ENCODE measurements at places on chromosomes 6 and 20. TPM values are rescaled to one million over a fixed set of nuclear protein-coding genes. Genes with fewer than 3 reads are reported as not detected.

NKAIN2 gene
- not detected for total RNA-seq

ZNF184 gene
- 7.2 TPM for total RNA-seq

CDSN gene
- not detected for total RNA-seq

APCDD1L gene
- total RNA-seq, result 92.5 TPM

BPIFB4 gene
- total RNA-seq, result not detected

PLEKHG1 gene
- total RNA-seq, result 0.30 TPM

VSX1 gene
- not detected for total RNA-seq

AARS2 gene
- total RNA-seq, result 23.6 TPM

SLC17A1 gene
- not detected for total RNA-seq

LINC00237 gene
- total RNA-seq, result not detected

IPCEF1 gene
- total RNA-seq, result not detected

MYL9 gene
- total RNA-seq, result 35.2 TPM

AVP gene
- total RNA-seq, result not detected

ZNF335 gene
- total RNA-seq, result 12.2 TPM

SMAP1 gene
- 21.7 TPM for total RNA-seq

ECT2L gene
- not detected for total RNA-seq

CD24 gene
- 7.2 TPM for total RNA-seq

CPXM1 gene
- total RNA-seq, result 3.9 TPM

CAPN11 gene
- total RNA-seq, result not detected

ZBTB9 gene
- total RNA-seq, result 3.9 TPM

PHIP gene
- 16.3 TPM for total RNA-seq

BACH2 gene
- 1.5 TPM for total RNA-seq

SLC4A11 gene
- 1.2 TPM for total RNA-seq

CST5 gene
- total RNA-seq, result not detected

SMLR1 gene
- total RNA-seq, result not detected

CYP39A1 gene
- not detected for total RNA-seq

TRAPPC3L gene
- total RNA-seq, result not detected

CCR6 gene
- not detected for total RNA-seq

SUMO4 gene
- total RNA-seq, result 2.1 TPM

THBD gene
- total RNA-seq, result 7.2 TPM

AGER gene
- total RNA-seq, result not detected

NMBR gene
- not detected for total RNA-seq

PRDM1 gene
- 8.0 TPM for total RNA-seq

LCA5 gene
- 5.2 TPM for total RNA-seq

TAF4 gene
- total RNA-seq, result 7.3 TPM

C20orf204 gene
- 0.88 TPM for total RNA-seq

IMPG1 gene
- total RNA-seq, result not detected

RFX6 gene
- total RNA-seq, result not detected

MYBL2 gene
- 4.9 TPM for total RNA-seq

ULBP3 gene
- 4.5 TPM for total RNA-seq

HELZ2 gene
- 32.7 TPM for total RNA-seq

LAMP5 gene
- total RNA-seq, result not detected

GPR6 gene
- total RNA-seq, result not detected

RAET1L gene
- not detected for total RNA-seq

EYS gene
- total RNA-seq, result 0.05 TPM

DPM1 gene
- total RNA-seq, result 78.4 TPM

EEF1A2 gene
- 3.9 TPM for total RNA-seq

PHACTR1 gene
- total RNA-seq, result 0.51 TPM

SLC35B3 gene
- total RNA-seq, result 31.2 TPM

All from smooth muscle cell of the umbilical artery (primary cell).